ENCODE measurements at places on chromosomes 4 and X.

DNA sequence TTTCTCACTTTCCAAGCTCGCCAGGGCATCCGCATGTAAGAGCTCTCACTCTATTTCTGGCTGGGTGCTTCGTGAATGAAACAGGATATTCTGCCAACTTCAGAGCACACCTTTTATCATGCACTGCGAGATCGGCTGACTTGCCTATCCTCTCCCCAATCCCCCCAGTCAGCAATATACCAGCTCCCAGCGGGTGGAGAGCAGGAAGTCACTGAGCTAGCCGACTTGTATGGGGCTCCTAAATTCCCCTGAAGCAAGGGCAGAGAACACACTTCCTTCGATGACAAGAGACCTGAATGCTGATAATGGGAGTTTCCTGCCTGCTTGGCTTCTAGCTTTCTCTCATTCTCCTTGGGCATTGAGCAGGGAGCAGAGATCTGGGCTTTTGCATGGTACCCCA is 33.8 kb upstream of the MAMLD1 start:
- no peak for DNase-seq

DNA sequence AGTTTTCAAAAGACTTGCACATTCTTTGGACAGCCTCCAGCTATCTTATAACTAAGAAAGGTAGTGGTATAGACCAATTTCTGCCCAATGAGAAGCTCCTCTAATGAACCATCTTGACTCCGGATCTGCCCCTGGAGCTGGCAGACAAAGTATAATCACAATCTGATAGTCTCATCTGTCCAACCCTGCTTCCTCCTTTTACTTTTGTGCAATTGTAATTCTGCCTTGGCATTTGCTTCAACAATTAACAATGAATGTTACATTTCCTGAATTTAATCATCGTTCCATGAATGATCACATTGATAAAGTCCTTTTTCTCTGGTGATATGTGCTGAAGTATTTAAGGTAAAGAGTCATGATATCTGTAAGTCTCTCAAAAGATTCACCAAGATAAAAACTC is 27.8 kb downstream of the FRYL start:
- DNase-seq = peak; percentile 13

DNA sequence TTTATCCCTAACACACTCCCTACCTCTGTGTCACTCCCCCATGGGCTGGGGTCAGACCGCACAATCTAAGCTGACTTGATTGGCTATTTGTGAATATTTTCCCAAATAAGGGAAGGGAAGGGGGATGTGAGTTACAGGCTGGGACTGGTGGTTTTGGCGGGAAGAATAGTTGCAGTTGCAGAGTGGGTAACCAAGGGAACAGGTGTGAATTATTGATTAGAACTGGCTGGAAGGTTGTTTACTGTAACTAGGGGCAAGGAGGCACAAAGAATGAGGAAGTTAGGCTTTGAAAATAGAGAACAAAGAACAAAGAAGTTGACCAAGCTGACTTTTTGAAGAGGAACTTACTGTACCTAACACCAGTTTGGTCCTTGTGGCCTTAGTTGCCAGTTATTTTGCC is 88.0 kb upstream of the XAGE2 start:
- DNase-seq = no peak

- DNase-seq = no peak
Measured at GRCh38 chrX:23936180-23936579, 28.4 kb downstream of the CXorf58 start.

DNA sequence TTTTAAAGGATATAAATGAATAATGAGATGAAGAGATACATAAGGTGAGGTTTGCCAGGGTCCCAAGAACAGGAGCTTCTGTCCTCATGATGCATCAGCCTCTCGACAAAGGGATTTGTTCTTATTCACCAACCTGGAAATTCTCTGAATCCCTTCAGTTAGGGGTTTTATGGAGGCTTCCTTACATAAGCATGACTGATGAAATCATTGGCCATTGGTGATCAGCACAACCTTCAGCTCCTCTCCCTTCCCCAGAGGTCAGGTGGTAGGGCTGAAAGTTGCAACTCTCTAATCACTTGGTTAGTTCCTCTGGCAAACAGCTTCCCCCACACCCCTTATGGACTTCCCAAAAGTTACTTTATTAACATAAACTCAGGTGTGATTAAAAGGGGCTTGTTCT is 222.0 kb downstream of the SPRY1 start:
- DNase-seq = peak; percentile 54

GRCh38 chr4:145605941-145606340 is 13.2 kb upstream of the MMAA start:
- DNase-seq = no peak

DNA sequence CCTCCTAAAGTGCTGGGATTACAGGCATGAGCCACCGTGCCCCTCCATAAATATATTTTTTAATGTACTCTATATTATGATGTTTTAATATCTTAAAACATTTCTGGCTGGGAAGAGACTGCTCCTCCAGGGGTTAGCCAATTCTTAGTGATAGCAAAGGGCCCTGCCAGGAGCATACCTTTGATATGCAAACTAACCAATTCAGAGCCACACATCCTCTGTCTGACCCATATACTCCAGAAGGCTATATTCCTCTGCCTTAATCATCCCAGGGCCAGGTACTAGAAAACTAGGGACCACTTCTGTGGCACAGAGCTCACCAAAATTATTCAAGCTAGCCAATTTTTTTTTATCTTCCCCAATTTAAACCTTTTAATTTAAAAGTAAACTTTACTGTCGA is 43.6 kb upstream of the BEX4 start:
- no peak for DNase-seq

- no peak for DNase-seq
Measured at GRCh38 chr4:78513411-78513975, 38.1 kb upstream of the ANXA3 start.

- no peak for DNase-seq
Measured at GRCh38 chr4:25346913-25347312, 30.1 kb upstream of the ANAPC4 start.

DNA sequence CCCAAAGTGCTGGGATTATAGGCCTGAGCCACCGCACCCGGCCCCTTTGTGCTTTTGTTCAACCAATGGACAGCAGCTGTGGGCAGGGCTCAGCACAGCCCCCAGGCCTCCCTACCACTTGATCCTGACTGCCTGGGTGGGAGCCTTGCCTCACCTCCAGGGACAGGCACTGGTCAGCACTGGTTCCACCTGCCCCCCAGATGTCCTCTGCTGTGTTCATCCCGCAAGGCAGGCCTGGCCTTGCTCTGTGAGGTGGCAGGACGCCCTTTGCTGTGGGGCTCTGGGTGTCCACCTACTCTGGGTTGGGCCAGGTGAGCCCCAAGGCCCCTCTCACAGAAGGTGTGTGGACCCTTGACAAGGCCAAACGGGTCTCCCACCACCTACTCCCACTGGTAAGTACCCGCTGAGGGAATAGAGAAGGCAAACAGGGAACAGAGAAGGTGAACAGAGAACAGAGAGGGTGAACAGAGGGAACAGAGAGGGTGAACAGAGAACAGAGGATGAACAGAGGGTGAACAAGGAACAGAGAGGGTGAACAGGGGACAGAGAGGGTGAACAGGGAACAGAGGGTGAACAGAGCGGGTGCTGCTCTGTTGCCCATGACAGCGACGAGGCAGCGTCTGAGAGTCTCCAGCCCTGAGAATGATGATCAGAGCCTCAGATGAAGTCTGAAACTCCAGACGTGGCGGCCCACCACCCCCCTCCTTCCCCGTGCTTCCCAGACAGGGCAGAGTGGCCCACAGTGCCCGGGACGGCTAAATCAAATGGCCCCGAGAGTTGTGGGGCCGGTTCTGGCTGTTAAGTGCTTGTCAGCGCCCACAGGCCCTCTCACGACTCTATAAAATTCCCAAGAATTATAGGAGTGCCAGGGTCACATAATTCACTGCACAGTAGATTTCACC is 55.0 kb upstream of the NKX1-1 start:
- no peak for DNase-seq

DNA sequence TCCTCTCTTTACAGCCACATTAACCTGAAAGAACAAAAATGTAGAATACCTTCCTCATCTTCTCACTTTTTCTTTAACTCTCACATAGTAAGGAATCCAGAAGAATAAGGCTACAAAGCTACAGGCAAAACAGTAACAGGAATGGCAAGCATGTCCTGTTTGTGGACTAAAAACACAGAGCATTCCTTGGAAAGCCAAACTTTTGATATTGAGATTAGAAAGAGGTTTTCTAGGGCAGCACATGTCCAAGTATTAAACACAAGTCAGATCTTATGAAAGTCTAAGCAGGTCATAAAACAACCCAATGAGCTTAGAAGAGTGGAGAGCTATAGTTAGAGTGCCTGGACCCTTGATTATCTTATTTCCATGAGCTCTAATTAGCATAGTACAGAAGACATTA is 58.2 kb upstream of the FAM9C start:
- no peak for DNase-seq

DNA sequence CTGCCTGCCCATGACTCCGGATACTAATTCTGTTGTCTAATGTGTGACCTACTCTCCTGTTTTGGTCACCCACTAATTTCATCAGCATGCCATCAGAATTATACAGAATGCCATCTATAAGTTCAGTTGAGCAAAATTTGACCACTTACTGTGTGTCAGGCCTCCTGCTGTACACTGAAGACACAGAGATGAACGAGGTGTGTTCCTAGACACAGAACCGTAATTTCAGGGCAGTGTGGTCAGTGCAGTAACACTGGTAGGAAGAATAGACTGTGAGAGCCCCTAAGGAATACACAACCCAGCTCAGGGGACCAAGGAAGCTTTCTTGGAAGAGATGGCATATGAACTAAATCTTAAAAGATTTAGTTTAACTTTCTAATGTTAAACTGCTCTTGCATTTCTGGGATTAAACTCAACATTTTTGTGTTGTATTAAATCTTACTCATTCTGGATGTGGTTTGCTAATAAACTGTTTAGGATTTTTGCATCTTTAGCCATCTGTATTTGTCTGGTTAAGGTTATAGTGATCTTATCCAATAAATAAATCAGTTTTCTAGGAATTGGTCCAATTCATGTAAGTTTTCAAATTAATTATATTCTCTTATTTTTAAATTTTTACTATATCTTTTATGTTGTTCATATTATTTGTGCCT is 34.3 kb downstream of the KANTR start:
- DNase-seq = no peak

GRCh38 chrX:39750848-39751247 is 346.9 kb downstream of the BCOR start:
- peak; percentile 60 for DNase-seq

DNA sequence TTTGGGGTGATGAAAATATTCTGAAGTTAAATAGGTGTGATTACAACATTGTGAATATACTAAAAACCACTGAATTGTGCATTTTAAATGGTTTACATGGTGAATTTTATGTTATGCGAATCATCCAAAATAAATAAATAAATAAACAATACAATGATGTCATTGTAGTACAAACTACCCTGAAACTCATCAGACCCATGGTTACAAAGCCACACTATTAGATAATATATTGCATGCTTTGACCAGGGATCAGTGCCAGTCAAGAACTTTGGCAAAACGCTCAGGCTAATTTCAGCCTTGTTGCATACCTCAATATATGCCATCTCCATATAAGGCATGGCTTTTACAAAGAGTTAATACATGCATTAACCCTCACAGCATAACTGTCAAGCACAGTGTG is 45.5 kb upstream of the XIAP start:
- no peak for DNase-seq

DNA sequence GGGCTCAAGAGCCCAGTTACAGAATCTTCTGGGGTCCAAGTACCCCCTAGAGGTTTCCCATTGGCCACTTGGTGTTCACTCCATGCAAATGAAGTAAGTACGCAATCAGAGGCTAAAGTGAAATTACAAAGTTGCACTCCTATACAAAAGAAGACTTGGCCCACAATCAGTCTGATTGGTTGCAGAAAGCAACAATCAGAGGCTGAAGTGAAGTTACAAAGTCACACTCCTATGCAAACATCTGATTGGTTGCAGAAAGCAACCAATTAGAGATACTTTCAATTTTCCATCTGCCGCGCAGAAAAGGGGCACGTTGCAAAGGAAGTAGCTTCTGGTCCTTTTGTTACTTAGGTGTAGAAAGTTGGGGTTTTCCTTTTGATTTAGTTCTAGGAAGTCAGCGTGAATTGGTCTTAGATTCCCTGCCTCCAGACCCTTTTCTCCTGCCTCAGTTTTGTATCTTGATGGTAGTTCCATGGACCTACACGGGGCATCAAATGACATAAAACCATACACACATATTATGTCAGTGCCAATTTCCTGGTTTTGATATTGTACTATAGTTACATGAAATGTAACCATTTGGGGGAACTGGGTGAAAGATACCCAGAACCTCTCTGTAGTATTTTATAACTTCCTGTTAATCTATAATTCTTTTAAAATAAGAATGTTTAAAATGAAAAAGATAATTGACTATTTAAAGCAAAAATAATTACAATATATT is 12.4 kb upstream of the PIN4 start:
- peak; percentile 49 for DNase-seq

GRCh38 chrX:48496660-48497059 is 12.1 kb upstream of the PORCN start:
- DNase-seq = no peak

- DNase-seq = no peak
Measured at GRCh38 chr4:144816668-144817067, 170.7 kb downstream of the HHIP start.

GRCh38 chrX:117376460-117376859 is 740.1 kb downstream of the KLHL13 start:
- DNase-seq = no peak

GRCh38 chr4:82779032-82779431 is 19.6 kb downstream of the SCD5 start:
- DNase-seq = no peak

GRCh38 chr4:10158333-10158942 is 41.8 kb upstream of the WDR1 start:
- DNase-seq = no peak

DNA sequence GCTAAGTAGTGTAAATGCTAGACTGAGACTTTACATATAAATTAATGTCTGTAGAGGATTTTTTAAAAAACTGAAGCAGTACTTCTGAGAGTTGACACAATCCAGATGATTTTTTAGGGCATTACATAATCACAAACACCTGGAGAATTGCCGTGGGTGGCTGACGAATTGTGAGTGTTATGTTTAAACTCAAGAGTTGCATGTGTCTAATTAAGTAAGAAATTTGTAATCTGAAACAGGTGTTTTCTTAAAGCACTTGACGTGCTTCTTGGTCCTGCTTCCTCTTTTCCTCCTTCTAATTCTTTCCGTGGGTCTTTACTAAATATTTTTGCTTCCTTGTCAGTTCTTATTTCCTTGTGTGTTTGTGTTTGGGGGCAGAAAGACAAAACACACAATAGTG is 27.8 kb downstream of the PIR start:
- DNase-seq = no peak

DNA sequence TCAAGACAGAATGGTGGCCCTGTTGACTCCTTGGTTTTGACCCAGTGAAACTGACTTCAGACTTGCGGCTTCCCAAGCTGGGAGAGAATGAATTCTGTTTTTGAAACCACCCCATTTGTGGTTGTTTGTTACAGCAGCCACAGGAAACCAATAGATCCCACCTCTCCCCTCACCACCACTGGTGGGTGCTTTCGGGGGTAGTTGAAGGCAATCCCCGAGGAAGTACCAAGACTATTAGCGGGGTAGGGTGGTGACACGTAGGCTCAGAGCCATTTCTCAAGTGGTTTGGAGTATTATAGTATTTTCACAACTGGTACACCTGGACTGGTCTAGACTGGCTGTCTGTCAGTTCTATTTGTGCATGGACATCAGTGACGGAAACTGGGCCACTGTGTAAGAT is 189.1 kb upstream of the RBPJ start:
- no peak for DNase-seq

GRCh38 chr4:20944961-20945360 is 244.7 kb downstream of the PACRGL start:
- DNase-seq = no peak

GRCh38 chr4:155009288-155009687 is 199.1 kb upstream of the NPY2R start:
- DNase-seq = no peak

GRCh38 chr4:6938237-6938636 is 28.6 kb downstream of the TBC1D14 start:
- peak; percentile 67 for DNase-seq
